ENCODE measurements at places on chromosomes 4 and X.

- no peak for DNase-seq
These were observed 52.9 kb downstream of the SCLT1 start for GRCh38 chr4:129040471-129040870.

GRCh38 chr4:42708625-42709024 is 51.7 kb upstream of the ATP8A1 start:
- DNase-seq = no peak

- DNase-seq = no peak
These were observed 31.8 kb downstream of the PLAC8 start for GRCh38 chr4:83082777-83083176.

DNA sequence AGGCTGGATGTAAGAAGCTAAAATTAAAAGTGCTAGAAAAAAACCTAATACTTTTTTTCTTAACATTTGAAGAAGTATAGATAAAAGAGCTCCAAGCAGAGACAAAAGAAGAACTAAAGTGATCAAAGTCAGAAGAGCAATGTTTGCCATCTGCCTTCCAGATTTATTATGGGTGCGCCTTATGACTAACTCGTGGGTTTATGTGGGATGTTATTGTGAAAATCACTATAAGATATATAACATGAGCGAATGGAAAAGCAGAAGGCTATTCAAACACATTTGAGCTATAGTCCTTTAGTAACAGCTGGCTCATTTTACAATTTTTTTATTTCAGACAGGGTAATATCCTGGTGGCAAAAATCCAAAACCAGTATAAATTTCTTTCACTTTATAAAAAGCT is 1040.7 kb downstream of the RAPGEF2 start:
- no peak for DNase-seq

- no peak for DNase-seq
These were observed 27.8 kb upstream of the SMIM10 start for GRCh38 chrX:134963041-134963440.

DNA sequence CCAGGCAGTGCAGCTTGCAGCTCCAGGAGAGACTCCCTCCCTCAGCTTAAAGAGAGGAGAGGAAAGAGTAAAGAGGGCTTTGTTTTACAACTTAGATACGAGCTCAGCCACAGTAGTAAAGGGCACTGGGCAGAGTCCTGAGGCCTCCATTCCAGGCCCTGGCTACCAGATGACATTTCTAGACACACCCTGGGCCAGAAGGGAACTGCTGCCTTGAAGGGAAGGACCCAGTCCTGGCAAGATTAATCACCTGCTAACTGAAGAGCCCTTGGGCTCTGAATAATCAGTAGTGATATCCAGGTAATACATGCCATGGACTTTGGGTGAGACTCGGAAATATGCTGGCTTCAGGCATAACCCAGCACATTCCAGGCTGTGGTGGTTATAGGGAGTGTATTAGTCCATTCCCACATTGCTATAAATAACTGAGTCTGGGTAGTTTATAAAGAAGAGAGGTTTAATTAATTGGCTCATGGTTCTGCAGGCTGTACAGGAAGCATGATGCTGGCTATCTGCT is 15.3 kb upstream of the SLC16A2 start:
- DNase-seq = no peak

DNA sequence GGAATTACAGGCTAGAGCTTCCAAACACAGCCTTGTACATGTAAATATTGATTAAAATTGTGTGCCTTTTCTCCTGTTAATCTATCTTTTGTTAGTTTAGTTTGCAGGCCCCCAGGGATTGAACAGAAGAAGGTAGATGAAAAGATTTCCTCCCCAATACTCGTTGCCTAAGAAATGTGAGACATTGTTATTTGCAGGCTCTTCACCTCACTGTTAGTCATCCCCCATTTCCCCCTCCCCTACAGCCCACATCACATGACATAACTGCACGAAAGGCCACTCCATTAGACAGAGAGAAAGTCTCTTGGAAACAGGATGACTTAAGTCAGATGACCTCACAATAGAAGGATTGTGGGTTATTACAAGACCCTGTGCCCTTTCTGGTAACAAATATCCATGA is 13.3 kb upstream of the MID1 start:
- DNase-seq = no peak

DNA sequence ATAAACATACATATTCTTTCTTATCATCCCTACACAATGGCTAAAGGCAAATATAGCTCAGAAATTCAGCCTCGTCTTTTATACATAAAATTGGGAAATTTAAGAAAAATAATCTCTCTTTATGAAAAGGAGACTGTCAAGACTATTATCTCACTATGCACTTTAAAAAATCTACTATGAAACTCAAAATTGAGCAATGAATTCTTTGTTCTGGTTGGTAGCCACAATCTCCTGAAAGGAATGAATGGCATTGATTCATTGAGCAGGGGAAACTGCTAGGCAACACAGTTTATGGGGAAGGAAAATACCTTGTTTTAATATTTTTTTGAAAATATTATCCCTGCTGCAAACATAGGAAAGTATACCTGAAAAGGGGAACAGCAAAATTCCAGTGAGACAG is 397.1 kb downstream of the RAB28 start:
- DNase-seq = no peak

All from T-helper 2 cell (primary cell).